ENCODE measurements at places on chromosomes 6 and 20.

DNA sequence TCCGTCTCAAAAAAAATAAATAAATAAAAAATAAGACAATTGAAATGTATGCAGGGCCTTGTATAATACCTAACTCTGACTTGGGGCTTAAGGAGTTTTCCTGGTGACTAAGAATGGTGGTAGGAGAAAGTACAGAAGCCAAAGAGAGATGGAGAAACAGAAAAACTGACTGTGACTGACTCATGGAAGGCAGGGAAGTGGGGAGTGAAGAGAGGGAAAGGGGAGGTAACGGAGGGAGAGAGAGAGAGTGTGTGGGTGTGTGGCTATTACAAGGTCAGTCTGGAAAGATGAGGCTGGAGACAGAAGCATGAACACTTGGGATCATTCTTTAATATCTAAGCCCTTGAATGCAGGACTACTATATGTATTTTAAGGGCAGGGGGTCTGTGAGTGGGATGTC lies 38.5 kb downstream of the SNRNP48 start:
- no peak for DNase-seq

DNA sequence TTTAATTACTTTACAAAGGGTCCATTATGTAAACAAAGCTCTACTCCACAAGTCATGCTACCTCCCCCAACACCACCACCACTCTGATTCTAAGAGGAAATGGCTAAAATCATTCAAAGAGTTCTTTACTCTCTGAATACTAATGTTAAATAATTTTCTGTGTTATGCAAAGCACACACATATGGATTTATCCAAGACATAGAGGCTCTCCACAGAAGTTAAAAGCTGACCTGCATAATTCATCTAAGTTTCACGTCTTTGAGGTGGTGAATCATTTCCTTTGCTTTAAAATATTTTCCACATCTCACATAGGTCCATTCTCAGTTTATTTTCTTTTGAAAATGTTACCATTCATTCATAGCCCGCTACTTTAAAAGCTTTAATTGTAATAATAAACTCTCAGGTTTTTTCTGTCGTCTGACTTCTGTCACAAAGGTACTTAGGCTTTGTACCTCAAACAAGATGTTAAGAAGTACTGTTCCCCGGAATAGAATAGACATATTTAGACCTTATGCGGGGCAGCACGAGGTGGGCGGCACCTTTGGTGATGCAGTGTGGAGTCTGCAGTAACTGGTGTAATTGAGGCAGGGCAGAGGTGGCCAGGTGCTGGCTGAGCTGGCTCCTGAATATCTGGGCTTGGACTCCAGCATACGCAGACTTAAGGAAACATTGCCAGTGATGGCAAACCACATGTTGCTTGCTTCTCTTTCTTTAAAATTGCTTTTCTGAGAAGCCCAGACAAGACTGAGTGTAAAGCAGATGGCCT lies 55.8 kb downstream of the KIF6 start:
- DNase-seq = no peak

GRCh38 chr6:33417128-33417902 lies 592 bp downstream of the CUTA start:
- DNase-seq = peak; percentile 28

DNA sequence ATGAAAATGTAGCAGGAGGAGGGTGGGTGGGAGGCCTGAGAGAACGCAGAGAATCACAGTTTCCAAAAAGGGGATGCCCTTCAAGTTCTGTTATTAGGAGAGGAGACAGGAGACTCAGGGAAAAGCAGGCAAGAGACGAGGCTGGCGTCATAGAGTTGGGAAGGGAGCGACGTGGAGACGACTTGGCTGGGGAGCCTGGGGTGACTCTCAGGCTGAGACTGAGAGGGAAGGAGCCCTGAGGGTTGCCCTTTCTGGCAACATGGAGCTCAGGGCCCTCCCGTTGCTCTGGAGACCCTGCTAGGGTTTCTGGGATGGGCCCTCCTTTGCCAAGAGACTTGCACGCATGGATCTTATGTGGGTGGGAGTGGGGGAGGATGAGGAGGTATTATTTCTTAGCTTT lies 108.9 kb downstream of the CDH4 start:
- DNase-seq = no peak

DNA sequence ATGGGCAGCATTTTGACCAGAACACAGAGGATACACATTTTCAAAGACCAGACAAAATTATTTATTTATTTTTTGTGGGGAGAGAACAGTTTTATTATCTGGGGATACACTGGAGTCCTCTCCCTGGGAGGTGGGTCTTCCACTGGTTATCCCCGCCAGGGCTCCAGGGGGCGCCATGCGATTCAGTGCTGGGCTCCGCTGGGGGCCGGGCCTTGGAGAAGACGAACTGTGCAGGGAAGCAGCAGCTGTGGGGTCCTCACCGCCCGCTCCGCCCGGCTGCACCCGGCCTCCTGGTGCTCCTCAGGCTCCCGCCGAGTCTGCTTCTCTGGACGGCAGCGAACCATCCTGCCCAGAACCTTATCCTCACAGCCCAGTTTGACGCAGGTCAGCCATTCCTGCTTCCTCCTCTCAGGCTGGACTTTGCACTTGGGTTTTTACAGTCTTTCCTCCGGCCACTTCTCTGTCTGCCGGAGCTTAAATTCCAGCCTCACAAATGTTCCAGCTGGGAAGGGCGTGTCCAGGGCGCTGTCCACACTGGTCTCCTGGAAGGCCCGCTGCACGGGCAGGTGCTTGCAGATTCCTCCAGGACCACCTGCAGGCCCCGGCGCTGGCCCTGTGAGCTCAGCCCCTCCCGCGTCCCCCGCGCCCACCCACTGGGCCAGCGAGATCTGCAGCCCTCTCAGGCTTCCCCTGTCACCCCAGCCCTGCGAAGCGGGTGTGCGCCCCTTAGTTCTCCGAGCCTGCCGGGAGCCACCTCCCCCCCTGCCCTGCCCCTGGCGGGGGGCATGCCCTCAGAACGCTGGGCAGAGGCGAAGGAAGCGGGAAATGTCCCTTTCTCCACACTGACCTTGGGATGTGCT lies 1830.0 kb upstream of the DEFB115 start:
- DNase-seq = no peak

DNA sequence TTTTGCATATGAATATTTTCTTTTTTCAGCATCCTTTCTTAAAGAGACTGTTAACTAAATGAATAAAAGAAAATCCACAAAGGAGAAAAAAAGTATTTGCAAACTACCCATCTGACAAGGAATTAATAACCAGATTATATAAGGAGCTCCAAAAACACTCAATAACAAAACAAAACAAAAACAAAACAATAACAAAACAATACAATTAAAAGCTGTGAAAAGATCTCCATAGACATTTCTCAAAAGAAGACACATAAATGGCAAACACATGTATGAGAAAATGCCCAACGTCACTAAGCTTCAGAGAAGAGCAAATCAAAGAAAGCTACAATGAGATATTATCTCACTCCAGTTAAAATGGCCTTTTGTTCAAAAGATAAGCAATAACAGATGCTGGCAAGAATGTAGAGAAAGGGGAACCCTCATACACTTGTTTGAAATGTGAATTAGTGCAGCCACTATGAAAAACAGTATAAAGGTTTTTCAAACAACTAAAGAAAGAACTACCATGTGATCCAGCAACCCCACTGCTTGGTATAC lies 1310.0 kb upstream of the EYS start:
- DNase-seq = no peak

DNA sequence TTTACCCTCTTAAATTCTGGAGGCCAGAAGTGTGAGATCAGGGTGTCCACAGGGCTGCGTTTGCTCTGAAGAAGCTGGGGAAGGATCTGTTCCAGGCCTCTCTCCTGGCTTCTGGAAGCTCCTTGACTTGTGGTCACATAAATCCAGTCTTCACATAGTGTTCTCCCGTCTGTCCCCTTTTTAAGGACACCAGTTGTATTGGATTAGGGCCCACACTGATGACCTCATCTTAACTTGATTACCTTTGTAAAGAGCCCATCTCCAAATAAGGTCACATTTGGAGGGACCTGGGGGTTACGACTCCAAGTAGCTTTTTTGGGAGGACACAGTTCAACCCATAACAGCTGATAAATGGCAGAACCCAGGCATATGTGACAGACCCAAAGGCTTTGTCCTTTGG lies 20.0 kb upstream of the WFDC2 start:
- no peak for DNase-seq

DNA sequence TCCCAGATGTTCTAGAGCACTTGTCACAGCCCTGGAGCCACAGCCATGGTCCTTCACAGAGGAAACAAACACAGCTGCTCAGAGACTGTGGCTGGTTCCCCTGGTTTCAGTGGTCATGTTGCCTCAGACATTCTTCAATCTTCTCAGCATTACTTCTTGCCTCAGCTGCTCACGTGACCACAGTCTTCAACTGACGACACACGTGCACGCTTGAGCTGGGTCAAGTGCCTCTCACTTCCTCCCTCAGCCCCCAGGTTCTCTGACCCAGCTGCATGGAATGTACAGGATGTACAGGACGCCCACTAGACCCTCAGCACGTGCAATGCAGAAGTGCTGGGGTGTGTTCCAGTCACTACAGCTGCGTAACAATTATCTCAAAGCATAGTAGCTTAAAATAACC lies 159.8 kb upstream of the GGTLC1 start:
- peak; percentile 33 for DNase-seq

DNA sequence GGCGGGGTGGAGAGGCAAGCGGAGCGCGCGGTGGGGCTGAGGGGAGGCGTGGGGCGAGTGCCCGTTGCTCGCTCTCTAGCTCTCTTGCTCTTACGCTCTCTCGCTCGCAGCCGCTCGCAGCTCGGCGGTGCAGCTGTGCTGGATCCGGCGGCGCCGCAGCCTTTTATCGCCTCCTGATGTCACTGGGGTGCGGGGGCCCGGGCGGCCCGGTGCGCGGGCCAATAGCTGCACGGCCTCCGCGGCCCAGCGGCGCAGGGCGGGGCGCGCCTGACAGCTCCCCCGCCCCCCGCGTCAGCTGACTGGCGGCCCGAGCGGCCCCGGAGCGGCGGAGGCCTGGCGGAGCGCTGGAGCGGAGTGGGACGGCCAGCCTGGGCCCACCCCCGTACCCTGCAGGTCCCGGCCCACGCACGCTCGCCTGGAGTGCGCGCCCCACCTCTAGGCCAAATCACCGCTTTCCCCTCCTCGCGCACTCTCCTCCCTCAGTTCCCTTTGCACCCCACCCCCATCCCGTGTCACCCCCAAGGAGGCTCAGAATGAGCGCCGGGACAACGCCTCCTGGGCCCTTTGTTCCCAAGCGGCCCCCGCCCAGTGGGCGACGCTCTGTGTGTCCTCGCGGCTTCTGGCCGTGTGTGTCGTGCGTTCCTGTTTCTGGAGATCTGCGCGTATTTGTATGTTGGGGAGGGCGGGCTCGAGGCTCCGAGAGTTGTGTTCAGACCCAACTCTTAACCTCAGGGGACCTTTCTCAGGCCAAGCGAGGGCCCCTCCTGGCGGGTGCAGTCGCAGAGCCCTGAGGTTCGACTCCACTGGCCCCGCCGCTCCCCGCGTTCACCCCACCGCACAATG lies at the start of gene MAFB:
MAFB (minus strand) TSS at position 137 of the 843 bp plus-strand sequence. CDS start 386 bp downstream, outside the sequence.
- DNase-seq = peak; percentile 48

GRCh38 chr6:161166176-161166575 lies 107.7 kb downstream of the AGPAT4 start:
- DNase-seq = no peak

DNA sequence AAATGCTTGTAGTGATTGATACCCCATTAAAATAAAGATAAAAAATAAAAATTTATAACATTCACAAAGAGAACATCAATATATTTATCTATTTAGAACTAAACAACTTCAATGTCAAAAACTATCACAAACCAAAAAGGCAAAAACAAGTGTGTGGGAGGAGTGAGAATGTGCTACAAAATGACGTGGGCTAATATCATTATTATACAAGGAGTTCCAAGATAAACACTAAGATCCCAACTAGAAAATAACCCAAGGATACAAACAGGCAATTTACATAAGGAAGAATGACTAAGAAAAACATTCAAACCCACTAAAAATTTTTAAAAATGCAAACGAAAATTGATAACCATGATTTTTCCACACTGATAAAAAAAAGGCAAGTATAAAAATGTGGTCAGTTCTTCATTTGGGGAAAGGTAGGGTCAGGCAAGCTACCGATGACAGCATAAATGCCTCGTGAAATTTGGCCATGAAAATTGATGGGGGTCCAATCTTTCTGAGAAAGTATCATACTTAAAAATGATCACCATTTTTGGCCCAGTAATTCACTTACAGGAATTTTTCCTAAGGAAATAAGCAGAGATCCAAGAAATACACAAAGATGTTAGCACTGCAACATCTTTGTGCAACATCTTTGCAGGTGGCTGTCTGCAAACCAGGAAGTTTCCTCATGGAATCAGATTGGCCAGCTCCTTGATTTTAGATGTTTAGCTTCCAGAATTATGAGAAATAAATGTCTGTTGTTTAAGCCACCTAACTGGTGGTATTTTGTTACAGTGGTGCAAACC lies 140.2 kb downstream of the TMEM200A start:
- no peak for DNase-seq

DNA sequence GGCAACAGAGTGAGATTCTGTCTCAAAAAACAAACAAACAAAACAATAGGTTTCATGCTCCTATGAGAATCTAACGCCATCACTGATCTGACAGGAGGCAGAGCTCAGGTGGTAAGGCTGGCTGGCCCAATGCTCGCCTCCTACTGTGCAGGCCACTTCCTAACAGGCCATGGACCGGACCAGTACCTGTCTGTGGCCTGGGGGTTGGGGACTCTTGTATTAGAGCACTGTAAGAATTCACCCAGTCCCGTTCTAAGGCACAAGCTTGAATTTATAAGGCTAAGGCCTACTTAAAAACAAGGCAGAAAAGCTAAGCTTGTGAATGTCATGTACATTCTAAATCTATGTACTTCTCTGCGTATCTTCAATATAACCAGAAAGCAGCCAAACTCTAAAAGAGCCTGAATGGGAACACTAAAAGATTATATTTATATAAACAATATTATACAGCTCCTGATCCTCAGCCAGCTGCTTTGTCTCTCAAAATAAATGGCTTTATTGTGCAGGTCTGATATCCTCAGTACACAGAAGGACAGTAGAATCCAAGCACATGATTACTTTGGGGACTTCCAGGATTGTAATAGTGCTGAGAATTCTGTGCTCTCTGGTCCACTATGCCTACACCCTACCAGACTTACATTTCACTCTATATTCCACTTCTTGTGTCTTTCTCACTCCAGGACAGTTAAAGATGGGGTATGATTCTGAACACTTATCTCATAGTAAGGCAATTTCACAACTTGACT lies 64.5 kb upstream of the DST start:
- DNase-seq = no peak

GRCh38 chr20:41274152-41274551 lies 43.4 kb downstream of the ZHX3 start:
- no peak for DNase-seq

DNA sequence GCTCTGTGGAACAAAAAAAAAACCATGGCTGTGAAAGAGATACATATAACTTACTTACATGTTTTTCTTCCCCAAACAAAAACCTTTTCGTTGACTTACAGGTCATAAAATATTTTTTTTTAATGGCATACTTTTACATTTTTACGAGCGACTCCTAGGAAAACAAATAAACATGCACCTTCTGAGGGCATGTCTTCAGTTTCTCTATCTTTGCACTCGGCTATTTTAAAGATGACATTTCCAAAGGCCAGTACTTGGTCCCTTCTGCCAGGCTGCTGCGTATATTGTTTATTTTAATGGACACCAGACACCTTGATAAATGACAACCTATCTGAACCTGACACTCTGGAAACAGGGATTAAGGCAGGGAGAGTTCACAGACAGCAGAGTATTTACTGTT lies 49.4 kb downstream of the PIGU start:
- DNase-seq = no peak

GRCh38 chr6:71733970-71734899 lies 152.1 kb upstream of the RIMS1 start:
- no peak for DNase-seq

GRCh38 chr6:16729183-16729691 lies 32.0 kb downstream of the ATXN1 start:
- DNase-seq = no peak
